ENCODE measurements at places on chromosomes 7 and 10.

- DNase-seq: no peak
Measured at GRCh38 chr7:98548971-98549370, 68.1 kb upstream of the NPTX2 start.

GRCh38 chr7:157019718-157020451 lies 9.4 kb upstream of the MNX1 start:
- no peak for DNase-seq

DNA sequence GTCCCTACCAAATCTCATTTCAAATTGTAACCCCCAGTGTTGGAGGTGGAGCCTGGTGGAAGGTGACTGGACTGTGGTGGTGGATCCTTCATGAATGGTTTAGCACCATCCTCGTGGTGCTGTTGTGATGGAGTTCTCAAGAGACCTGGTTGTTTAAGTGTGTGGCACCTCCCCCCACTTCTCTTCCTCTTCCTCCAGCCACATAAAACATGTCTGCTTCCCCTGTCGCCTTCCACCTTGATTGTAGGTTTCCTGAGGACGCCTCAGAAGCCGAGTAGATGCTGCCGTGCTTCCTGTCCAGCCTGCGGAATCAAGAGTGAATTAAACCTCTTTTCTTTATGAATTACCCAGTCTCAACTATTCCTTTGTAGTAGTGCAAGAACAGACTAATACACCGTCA lies 21.0 kb downstream of the GRB10 start:
- no peak for DNase-seq

DNA sequence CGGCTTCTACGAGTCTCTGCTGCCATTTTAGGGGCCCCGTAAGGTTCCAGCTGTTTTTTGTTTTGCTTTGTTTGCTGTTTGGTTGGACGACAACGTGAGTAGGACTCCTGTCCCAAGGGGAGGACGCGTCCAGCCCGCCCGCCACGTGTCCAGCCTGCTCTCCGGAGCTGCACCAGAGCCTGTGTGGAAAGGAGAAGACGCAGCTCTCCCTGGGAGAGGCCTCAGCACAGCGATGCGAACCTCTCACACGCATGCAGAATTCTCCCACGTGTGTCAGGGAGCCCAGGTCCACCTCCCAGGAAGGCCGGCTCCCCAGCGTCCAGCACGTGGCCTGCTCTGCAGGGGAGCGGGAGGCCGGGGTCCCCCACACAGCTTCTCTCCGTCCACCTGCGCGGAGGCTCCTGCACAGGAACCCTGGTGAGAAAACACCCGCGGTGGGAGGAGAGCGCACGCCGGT lies 36.4 kb upstream of the DNAJB6 start:
- DNase-seq: no peak

Measured in stimulated activated CD8-positive, alpha-beta memory T cell treated with anti-CD3 and anti-CD28 coated beads, Interleukin-15, amount 100 ng/mL, for 24 hours (primary cell).